ENCODE measurements at places on chromosomes 16 and 17.

GRCh38 chr16:75105306-75106061 is 11.1 kb downstream of the LDHD start:
- DNase-seq, result no peak

- DNase-seq, result no peak
These were observed 8.1 kb downstream of the CES4A start for GRCh38 chr16:66996324-66996982.

DNA sequence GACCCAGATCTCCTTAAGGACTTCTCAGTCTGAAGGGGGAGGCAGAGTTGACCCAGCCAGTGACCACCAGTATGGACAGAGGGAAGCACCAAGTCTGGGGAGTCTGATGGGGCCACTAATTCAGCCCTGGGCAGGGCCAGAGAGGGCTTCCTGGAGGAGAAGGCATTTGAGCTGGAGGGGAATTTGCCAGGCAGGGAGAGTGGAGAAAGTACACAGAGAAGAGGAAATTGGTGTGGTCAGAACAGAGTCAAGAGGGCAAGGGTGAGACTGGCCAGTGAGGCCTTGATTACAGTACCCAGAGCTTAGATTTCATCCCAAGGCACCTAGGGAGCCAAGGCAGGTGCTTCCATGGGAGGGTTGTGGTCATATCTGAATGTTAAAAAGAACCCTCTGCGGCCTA is 36.3 kb downstream of the MYO15A start:
- DNase-seq, result no peak

GRCh38 chr16:85253084-85253941 is 141.0 kb upstream of the CIBAR2 start:
- peak; percentile 66 for DNase-seq

GRCh38 chr17:33667671-33668070 is 374.6 kb upstream of the ASIC2 start:
- DNase-seq, result no peak

DNA sequence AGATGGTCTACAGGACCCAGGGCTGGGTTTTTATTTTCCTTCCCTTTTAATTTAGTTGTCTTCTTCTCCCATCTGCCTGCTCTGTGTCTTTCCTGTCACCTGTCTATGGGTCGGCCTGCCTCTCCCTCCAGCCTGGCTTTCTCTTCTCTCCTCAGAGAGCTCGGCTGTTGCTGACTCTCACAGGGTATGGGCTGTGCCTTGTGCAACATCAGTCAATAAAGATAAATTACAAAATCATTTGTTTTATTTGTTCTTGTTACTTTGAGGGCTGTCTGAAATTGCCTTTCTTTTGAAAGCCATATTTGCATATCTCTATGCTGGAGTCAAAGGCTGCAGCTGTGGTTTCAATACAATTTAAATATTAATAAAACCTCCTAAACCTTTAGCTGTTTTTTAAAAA is 15.6 kb downstream of the RND2 start:
- DNase-seq, result no peak

DNA sequence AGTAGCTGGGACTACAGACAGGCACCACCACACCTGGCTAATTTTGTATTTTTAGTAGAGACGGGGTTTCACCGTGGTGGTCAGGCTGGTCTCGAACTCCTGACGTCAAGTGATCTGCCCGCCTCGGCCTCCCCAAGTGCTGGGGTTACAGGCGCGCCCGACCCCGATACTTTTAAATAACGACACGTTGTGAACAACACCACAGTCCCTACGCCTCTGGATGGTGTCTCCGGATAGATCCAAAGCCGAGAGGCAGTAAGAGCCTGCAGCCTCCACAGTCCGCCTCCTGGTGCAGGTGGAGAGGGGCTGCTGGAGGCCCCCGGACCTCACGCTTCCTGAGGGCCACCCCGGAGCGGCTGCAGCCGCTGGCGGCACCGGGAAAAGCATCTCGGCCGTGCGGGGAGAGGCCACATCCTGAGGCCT is 741 bp upstream of the TLCD3A start:
- no peak for DNase-seq

- no peak for DNase-seq
These were observed 93.4 kb downstream of the NCOR1 start for GRCh38 chr17:16121915-16122314.

GRCh38 chr16:87266846-87267245 is 50.3 kb downstream of the C16orf95 start:
- DNase-seq, result no peak

GRCh38 chr17:80971704-80972304 is 19.8 kb upstream of the CHMP6 start:
- no peak for DNase-seq

DNA sequence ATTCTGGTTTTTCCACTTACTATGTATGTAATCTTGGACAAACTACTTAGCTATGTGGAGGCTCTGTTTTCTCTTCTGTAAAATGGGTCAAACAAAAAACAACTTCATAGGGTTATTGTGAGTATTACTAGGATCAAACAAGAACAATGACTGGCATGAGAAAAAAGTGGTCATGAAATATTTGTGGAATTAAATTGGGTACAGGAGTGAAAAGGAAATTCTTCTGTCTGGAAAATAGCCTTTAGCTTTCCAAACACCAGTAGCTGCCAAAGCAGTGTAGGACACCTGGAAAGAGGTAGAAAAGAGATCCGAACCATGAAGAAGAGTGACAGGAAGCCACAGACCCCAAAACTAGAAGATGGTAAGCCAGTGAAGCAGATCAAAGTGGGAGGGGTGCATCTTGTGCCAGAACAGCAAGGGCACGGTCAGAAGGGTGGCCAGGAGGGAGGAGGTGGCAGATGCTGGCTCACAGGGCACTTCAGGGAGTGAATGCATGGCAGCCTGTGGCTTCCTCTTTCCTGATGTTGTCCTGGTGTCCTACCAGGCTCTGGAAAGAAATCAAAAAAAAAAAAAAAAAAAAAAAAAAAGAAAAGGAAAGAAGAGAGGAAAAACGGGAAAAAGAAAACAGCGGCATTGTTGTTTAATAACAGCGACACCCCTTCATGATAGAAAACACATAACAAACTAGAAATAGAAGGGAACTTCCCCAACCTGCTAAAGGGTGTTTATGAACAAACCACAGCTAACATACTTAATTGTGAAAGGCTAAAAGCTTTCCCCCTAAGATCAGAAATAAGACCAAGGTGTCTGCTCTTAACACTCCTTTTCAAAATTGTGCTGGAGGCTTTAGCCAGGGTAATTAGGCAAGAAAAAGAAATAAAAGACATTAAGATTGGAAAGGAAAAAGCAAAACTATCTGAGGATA is 67.9 kb downstream of the PCTP start:
- no peak for DNase-seq

- no peak for DNase-seq
These were observed 8.3 kb upstream of the ITGA3 start for GRCh38 chr17:50047488-50048126.

Data from stimulated activated CD4-positive, alpha-beta T cell treated with anti-CD3 and anti-CD28 coated beads, Interleukin-12 subunit alpha, Interleukin-12 subunit beta, amount 100 ng/mL, for 4 hours (primary cell).